ENCODE measurements at places on chromosomes 1 and 21.

DNA sequence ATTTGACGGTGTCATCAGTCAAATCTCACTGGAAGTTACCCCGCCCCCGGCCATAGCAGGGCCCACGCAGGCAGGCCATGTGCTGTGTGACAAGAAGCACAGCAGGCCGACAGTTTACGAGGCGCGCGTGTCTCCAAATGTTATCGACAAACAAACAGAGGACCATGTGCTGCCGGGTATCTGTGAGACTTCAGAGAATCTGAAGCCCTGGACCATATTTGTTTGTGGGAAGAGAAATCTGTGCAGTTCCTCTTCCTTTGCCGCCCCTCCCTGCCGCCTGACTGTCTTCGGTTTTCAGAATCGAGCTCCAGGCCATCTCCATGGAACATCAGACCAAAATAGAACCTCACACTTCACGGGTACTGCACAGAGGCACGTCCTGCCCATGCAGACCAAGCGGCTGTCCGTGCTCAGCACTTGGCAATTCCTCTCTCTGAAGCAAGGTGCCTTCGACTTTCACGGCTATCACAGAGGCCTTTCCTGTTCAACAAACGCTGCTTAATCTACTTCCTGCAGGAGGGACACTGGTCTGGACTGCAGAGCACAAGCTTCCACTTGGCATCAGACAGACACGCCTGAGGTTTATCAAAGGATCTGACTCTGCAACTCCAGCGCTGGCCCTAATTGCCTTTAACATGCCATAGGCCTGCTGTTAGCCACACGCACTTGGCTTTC, 135.7 kb upstream of the KRTAP19-8 start:
- DNase-seq: no peak

DNA sequence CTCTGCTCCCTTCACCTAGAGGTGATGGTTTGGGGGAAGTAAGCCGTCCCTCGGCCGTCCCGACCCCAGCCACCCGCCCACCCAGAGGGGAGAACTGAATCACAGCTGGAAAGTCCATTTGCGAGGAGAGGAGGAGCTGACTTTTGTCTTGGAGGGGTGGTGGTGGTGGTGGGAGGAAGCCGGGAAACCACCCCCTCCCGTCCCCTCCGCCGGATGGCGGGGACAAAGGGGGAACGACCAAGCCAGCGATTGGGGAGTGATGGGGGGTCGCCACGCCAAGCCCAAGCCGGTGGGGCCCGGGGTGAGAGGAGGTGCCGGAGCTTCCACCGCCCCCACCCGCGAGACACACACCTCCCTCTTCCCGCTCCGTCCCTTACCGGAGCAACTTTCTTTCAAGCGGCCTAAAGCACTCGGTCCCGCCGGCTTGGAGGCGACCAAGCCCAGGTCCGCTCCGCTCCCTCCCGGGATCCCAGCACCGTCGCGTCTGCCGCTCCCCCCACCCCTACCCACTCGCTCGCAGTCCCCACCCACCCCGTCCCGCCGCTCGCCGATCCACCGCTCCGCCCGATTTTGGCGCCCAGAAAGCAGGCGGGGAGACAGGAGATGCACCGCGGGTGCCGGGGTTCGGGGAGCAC, 540 bp downstream of the ARHGEF2 start:
- DNase-seq: no peak

DNA sequence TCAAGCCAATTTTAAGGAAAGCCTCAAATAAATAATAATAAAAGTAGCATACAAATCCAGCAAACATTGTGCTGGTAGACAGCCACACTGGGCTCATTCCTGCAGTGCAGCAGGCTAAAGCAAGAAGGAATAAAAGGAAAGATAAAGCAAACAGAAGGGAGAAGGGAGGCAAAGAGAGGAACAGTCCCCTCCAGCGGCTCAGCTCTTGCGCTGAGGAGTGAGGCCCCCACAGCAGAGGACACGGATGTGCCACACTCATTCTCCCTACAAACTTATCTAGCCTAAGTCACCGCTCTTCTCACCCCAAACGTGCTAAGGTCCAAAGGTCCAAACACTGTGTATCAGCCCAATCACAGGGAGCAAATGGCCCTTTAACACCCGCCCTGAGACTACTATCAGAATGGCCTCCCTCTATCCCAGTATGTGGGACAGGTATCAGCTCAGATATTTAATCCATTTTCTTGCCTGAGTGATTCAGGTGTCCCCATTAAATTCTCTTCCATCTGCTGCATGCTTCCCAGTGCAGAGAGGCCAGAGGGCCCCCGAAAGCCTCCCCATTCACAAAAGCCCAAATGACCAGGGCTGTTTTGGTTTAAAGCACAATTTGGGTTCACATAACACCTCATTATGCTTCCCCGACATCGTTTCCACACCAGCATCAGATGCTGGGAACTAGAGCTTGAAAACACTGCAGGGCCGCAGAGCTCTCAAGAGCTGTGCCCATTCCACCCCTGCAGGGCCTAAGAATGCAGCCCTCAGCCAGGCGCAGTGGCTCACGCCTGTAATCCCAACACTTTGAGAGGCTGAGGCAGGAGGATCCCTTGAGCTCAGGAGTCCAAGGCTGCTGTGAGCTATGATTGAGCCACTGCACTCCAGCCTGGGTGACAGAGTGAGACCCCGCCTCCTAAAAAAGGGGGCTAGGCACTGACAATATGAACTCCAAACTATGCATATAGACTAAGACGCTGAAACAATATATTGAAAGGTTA, 17.8 kb downstream of the CAPZB start:
- no peak for DNase-seq

GRCh38 chr1:22452481-22452957, 868 bp downstream of the ZBTB40 start:
- DNase-seq: no peak

- no peak for DNase-seq
Observed at GRCh38 chr1:108643492-108644335, 17.2 kb downstream of the HENMT1 start.

- no peak for DNase-seq
Observed at GRCh38 chr1:184975208-184975870, 1.0 kb upstream of the NIBAN1 start.

GRCh38 chr1:15833069-15833679, 14.3 kb upstream of the SPEN start:
- peak; percentile 90 for DNase-seq

GRCh38 chr1:235008239-235008638, 120.4 kb downstream of the TOMM20 start:
- no peak for DNase-seq

GRCh38 chr1:214404571-214405213, 123.7 kb downstream of the SMYD2 start:
- DNase-seq: peak; percentile 83

GRCh38 chr1:169650551-169650950, 20.6 kb upstream of the SELP start:
- DNase-seq: no peak

GRCh38 chr1:98453066-98453465, 208.5 kb upstream of the SNX7 start:
- DNase-seq: no peak

GRCh38 chr1:202835548-202836072, 24.9 kb downstream of the PCAT6 start:
- DNase-seq: no peak

DNA sequence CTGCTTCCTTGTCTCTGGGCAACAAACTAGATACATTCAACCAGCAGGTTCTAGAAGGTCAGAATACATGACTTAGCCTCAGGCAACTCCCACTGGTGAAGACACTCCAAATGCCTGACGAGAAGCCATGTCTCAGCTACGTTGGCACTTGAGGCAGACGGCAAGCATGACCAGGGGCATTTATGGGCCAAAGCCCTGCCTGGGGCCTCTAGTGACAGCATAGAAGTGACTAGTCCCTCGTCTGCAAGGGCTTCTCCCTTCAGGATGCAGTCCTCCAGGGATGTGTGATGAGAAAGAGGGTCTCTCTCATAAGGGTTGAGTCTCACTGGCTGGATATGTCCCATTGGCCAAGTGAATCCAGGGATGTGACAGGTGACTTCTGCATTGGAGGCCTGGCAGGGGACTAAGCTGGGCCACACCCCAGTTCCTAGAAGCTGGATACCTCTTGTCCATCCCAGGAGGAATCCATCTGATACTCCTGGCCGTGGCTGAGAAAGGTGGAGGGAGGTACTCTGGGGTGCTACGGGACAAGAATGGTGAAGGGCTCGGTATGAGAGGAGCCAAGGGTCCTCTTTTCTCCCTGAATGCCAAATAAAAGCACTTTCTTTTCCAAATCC, 148.6 kb upstream of the HMGB4 start:
- no peak for DNase-seq

- DNase-seq: no peak
Observed at GRCh38 chr1:161177936-161178244, 583 bp upstream of the B4GALT3 start.

DNA sequence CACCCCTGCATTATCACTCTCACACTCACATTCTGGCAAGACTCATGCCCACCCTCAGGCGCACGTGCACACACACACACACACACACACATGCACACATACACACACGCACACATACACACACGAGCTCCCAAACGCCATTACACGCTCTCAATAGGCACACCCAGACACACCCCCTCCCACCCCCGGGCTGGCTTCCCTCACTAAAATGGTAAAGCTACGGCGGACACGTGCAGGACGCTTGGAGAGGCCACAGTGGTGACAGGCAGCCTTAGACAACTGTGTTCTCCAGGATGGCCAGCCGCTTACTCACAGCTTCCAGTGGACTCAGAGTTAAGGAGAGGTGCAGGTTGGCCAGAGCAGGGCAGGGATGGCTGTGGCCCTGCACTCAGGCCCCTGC, 10.1 kb downstream of the MATN1 start:
- DNase-seq: no peak

- DNase-seq: no peak
Observed at GRCh38 chr21:33657124-33657820, 15.0 kb downstream of the ITSN1 start.

DNA sequence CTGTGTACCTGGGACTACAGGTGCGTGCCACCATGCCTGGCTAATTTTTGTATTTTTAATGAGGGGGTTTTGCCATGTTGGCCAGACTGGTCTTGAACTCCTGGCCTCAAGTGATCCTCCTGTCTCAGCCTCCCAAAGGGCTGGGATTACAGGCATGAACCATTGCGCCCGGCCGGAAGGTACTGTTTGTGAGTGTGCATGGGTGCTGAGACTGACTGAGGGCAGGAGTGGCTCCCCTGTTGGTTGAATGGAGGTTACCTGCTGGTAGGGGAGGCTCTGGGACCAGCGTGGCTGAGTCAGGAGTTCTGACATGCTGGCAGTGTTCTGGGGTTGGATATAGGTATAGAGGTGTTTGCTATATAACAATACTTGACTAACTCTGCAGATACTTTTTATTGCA, 10.4 kb downstream of the PRMT2 start:
- DNase-seq: no peak

DNA sequence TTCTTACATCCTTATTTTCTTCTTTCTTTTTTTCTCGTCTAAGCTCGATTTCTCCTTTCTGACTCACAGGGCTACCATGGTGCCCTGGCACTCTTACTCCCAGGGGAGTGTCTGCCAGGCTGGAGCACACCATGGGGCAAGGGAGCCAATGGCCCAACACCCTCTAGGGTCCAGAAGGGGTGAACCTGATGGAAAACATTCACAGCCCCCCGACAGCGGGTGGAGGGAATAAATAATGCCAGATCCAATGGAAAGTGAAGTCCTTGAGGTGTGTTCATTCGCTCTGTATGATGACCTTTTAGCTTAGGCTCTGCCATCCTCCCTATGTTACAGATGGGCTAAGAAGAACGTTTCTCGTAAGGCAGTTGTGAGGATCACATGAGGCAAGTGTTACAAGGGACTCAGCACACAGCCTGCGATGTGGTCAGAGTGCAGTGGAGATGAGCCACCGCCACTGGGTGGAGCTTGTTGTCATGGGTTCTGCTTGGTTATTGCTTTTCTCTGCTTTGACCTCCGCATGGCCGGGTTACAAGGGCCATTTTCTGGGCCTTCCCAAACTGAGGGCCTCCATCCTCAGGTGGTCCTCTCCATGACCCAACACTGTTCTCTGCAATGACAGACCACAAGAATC, 3.5 kb upstream of the FCMR start:
- DNase-seq: no peak
